ENCODE measurements at places on chromosomes 12 and 14.

GRCh38 chr14:21880918-21881317 is 207.3 kb upstream of the OR4E1 start:
- DNase-seq, result no peak

GRCh38 chr12:115473257-115473956 is 789.4 kb upstream of the TBX3 start:
- no peak for DNase-seq

GRCh38 chr12:107275530-107275929 is 182.2 kb upstream of the CRY1 start:
- no peak for DNase-seq

DNA sequence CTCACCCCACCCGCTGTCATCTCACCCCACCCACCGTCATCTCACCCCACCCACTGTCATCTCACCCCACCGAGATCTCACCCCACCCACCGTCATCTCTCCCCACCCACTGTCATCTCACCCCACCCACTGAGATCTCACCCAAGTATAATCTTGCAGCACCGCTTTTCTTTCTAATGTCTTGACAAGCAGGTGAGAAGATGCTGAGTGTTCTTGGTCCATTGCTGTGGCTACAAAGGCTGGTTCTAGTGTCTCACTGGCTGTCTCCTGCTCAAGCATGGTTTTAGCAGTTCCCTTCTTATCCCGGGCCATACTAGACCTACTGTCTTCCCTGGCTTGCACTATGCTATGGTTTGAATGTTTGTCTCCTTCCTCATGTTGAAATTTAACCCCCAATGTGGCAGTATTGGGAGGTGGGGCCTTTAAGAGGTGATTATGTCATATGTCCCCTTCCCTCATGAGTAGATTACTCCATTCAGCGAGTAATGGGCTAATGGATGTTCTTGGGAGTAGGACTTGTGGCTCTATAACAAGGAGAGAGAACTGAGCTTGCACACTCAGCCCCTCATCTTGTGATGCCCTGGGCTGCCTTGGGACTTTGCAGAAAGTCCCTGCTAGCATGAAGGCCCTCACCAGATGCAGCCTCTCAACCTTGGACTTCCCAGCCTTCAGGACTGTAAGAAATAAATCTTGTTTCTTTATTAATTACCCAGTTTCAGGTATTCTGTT is 47.7 kb upstream of the PPP2R5C start:
- no peak for DNase-seq

- DNase-seq, result no peak
Observed at GRCh38 chr12:79933532-79934264, 1.2 kb downstream of the PPP1R12A start.

DNA sequence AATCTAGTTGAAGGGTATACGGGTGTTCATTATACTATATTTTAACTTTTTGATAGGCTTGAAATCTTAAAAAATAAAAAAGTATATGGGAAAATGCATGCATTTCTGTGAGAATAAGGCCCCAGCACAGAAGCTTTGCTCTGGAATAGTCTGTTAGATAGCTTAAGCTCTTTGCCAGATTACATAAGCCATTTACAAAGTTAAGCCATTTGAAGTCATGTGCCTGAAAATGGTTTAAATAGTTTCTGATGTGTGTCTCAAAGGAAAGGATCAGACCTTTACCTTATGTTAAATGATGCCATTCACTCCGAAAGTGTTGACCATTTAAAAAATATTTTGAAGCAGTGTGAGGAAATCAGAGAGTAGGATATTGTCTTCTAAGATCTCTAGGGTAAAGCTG is 51.3 kb downstream of the WASHC4 start:
- no peak for DNase-seq

DNA sequence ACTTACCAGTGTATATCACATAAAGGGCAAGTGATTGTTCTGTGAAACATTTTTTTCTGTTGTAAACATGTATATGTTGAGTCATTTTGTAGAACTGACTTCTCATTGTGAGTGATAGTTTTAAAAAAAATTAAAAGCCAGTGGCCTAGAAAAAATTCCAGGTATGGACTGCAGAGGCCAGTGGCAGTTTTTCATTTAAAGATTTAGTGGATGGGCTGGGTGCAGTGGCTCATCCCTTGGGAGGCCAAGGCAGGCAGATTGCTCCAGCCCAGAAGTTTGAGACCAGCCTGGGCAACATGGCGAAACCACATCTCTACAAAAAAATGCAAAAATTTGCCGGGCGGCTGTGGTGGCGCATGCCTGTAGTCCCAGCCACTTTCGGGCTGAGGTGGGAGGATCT is 84.7 kb upstream of the MDM1 start:
- DNase-seq, result no peak

GRCh38 chr12:24231298-24231697 is 281.8 kb upstream of the SOX5 start:
- DNase-seq, result no peak

GRCh38 chr14:66440801-66441200 is 45.4 kb upstream of the CCDC196 start:
- DNase-seq, result no peak

DNA sequence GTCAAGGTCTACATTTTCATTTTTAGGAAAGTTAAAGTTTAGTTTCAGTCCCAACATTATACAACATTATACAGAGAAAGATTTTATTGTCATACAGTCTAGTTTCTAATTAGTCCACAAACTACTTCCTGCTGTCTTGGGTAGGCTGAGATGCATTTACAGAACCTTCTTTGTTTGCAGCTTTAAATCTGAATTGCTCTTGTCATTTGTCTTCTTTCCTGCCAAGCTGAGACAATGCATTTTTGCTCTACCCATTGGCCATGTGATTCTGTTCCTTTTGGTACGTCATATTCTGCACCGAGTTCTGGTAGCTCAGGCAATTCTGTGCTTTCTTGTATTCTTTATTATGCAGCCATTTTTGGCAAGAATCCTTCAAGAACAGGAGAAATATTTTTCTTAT is 228.5 kb downstream of the ATP23 start:
- DNase-seq, result no peak

GRCh38 chr12:25293653-25294052 is 42.9 kb upstream of the KRAS start:
- DNase-seq, result no peak

DNA sequence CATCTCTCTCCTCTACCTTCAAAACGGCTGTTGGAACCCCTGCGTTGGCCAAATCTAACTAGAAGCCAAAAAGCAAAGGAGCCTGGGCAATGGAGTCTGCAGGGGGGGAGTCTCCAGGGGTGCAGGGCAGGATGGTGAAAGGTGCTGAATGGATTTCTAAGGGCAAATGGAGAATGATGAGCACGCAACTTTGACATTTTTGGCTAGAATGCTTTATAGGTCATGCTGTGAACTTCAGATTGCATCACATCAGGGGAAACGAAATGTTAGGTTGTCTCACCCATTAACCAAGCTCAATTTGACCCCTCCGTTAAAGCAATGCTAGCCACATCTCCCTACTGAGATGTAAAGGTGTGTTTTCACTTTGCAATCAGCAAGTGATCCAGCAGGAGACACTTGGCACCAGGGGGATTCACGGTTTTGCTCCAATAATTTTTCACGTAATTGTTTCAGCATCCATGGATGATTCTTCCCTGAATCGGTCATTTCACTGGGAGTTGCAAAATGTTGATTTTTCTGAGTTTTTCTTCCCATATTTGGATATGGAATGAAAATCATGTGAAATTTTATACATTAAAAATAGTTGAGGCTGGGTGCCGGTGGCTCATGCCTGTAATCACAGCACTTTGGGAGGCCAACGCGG is 78.0 kb upstream of the MDM1 start:
- DNase-seq, result no peak

DNA sequence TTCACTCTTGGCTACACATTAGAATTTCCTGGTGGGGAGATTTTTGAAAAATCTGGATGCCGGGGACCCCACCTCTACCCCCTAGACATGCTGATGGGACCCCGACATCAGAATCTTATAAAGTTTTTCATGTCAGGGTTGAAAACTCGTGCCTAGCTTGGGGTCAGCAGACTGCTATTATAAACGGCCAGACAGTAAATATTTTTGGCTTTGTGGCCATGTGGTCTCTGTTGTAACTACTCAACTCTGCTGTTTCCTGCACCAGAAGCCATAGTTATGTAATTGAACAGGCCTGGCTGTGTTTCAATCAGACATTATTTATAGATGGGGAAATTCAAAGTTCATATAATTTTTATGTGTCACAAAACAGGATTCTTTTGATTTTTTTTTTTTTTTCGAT is 41.6 kb downstream of the ACACB start:
- no peak for DNase-seq

GRCh38 chr14:72559669-72560255 is 334.1 kb downstream of the DPF3 start:
- no peak for DNase-seq

DNA sequence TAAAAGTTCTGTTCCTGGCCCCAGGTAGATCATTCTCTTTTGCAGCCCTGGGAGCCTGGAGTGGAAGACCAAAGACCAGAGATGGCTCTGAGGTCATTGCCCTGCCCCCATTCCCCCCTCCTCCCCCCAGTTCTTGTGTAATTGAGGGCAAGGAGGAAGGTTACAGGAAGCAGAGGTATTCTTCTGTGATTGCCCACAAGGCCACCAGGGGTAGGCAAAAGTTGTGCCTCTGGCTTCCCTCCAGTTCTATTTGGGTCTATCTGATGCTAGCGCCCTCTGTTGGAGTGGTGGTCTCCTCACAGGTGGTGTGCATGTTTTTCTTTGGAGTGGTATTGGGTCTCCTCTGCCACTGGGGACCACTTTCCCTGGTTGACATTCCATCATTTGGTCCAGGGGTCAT is 41.2 kb upstream of the CRY1 start:
- no peak for DNase-seq
